ENCODE measurements at places on chromosomes 4 and X.

GRCh38 chr4:178470996-178471784, 1029.0 kb upstream of the AGA start:
- no peak for DNase-seq

- DNase-seq, result no peak
Observed at GRCh38 chr4:139189972-139190371, 13.0 kb upstream of the ELF2 start.

DNA sequence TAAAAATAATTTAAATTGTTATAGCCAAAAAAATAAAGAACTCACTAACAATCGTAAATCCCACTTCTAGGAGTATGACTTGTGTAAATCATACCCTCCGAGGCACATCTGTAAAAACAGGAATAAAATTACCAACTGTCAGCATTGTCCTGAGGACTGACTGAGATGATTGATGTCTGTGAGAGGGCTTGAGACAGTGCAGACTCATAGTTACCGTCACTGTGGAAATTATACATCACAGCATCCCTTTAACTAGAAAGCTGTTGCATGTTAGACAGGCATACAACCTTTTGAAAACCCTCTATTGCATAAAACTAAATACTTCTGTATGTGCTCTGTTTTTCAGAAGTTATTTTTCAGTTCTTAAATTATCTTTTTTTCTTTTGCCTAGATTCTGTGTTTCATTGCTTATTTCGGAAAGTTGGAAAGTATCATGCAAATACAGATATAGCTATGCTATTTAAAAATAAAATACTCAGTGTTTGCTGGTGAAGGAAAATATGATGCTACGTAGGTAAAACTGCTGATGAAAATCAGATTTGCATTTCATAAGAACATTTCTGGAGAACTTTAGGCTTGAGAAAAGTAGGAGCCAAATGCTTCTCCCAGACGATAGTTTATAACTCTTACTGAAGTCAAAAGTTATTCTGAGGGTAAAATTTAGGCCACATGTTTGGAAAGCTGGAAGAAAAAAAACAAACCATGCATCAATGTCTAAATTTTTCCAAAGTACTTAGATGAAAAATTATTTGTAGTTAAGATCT, 13.6 kb upstream of the RBPJ start:
- no peak for DNase-seq

DNA sequence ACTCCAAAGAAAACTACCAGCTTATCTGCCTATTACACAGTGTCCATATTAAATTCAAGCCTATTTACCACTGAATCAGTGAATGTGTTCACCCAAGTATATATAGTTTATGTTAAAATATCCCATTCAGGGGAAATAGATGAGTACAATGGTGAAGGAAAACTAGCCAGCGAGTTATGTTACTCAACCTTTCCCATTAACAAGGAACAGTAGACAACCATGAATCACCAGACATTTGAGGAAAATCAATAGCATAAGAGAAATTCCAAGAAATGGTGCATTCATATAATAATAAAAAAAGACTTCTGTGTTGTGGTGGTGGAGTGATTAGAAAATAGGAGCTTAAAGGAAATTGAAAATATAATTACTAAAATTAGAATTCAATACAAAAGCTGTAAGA, 21.3 kb downstream of the IQCM start:
- no peak for DNase-seq

DNA sequence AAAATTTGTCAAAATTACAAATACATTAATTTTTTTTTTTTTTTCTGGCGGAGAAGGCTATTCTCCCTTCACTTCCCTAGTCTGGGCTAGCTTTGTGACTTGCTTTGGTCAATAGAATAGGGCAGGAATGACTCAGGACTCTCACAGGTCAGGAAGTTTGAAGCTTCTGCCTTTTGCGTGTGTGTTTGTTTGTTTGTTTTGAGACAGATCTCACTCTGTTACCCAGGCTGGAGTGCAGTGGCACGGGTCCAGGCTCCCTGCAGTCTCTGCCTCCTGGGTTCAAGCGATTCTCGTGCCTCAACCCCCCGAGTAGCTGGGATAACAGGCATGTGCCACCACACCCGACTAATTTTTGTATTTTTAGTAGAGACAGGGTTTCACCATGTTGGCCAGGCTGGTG, 55.9 kb upstream of the USP9X start:
- no peak for DNase-seq

GRCh38 chrX:28670074-28670473, 82.8 kb downstream of the IL1RAPL1 start:
- DNase-seq, result no peak

GRCh38 chr4:112853662-112854256, 195.7 kb upstream of the ANK2 start:
- DNase-seq, result no peak

- DNase-seq, result no peak
Observed at GRCh38 chr4:180990931-180991330, 1252.3 kb upstream of the TENM3 start.

DNA sequence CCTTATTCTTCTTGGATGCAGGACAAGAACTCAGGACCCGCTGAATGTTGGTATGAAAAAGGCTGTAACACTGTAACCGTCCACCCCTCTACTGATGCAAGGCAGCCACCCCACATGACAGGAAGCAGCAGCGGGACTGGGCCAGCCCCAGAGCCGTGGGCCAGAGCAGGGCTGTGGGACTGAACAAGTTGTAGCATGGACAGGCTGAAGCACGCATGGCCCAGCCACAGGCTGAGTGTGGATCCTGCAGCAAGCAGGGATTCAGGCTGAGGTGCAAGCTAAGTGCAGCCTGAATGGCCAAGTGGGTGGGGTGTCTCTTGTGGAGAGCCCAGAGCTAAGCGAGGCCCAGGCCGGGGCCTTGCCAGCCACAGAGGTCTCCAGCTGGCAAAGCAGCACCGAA, 632.2 kb downstream of the SPOCK3 start:
- no peak for DNase-seq

DNA sequence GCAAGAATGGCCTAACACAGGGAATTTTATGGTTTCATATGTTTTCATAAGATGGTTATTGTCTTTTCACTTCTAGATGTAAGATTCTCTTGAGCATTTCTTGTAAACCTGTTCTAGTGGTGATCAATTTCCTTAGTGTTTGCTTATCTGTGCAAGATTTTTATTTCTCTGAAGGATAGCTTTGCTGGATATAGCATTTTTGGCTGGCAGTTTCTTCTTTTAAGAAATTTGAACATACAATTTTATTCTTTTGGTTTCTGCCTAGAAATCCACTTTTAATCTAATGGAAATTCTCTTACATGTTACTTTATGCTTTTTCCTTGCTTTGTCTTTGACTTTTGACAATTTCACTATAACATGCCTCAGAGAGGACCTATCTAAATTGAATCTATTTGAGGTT, 276.5 kb upstream of the SFRP2 start:
- no peak for DNase-seq

DNA sequence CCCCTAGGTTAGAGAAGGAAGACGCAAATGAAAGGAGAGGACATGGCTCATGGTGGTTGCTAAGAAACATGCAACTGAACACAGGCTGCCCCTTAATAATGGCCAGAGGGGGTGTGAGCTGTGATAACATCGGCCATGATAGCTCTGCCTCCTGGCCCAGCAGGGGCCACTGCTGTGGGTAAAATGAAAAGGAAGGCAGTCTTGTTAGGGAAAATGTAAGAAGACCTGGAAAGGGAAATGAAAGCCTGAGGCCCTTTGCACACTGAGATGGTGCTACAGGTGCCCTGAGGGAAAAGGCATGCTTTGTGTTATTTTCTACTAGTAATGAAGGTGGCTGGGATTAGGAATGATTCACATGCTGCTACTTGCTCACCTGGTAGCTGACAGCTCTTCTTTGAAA, 123.6 kb upstream of the MID1 start:
- no peak for DNase-seq
